ENCODE measurements at places on chromosomes 1 and 21. TPM values are rescaled to one million over a fixed set of nuclear protein-coding genes. Genes with fewer than 3 reads are reported as not detected.
A peak's percentile ranks its signal among the peaks of the same experiment; 100 is the strongest.

DNA sequence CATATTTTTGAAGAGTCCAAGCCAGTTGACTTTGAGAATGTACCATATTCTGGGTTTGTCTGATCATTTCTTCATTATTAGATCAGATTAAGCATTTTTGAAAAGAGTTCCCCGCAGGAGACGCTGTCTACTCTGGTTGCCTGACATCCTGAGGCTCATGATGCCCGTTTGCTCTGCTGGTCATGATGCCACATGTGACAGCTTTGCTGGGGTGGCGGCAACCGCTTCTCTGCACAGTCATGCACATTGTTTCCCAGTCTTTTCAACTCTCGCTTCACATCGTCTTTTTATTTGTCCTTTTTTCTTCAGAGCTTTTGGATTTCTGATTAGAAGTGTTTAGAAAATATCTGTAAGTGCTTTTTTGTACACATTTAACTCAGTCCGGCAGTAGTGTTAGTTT, 90.7 kb downstream of the ST6GALNAC5 start:
- DNase-seq = no peak

DNA sequence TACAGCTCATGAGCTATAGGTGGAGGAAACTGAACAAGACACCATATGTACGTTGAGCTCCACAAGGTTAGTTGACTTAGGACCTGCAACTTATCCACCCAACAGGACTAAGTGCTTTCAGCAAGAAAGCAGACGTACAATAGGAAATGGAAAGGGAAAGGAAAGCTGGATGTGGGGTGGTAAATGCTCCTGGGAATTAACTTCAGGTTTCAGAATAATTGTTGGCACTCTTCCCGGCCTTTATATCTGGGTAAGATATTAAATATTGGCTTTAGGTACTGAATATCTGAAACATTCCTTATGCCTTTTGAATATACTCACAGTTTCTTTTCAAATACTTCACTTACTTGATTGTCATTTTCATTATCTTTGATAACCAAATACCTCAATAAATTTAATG, 36.3 kb downstream of the GLMN start:
- DNase-seq = no peak

GRCh38 chr1:33455539-33456501, 16.6 kb upstream of the ZSCAN20 start:
- no peak for DNase-seq

DNA sequence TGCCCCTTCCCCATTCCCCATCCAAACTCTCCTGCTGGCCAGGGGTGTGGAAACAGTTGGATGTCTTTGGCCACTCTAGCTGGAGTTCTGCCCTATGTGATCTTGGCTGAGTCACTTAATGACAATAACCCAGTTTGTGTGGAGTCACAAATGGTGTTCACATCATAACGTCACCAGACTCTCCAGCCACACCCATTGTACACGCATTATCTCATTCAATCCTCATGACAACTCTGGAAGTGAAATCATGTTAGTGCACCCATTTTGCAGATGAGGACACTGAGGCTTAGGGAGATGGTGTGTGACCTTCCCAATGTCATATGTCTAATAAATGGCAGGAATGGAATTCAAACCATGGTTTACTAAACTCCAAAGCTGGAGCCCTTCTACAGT, 1.2 kb upstream of the CDA start:
- DNase-seq = no peak

- DNase-seq = no peak
These were observed 8.1 kb upstream of the OR6K3 start for GRCh38 chr1:158728510-158729225.

GRCh38 chr21:44071359-44072104, 35.7 kb upstream of the PWP2 start:
- no peak for DNase-seq

DNA sequence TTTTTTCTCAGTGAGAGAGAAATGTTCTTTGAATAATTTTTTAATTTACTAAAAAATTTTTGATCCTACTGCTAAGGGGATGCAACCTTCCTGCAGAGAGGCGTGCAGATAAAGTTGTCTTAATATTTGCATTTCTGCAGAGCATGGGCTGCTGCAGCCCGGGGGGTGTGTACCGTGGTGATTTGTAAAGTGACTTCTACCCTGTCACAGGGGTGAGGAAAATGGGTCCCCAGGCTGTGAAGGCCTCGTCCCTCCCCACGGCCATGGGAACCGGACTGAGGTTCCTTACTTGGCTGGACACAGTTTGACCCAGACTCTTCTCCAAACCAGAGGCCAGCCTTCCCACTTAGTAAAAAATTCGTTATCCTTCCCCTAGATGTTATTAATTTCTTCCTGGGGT, 9.5 kb upstream of the C1orf174 start:
- DNase-seq = no peak

- DNase-seq = no peak
These were observed 276.9 kb upstream of the RUNX1 start for GRCh38 chr21:35325953-35326352.

DNA sequence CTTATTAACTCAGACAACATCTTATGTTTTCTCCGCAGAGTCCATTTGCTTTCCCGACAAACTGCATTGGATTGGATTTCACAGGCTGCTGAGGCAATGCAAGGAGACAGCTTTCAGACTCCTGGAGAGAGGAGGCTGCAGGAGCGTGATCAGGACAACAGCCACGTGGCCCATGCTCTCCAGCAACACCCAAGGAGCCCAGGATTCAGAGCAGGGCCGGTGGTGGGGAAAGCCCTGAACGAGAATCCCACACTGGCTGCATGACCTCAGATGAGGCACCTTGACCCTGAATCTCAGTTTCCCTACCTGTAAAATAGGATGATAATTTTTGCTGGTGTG, 78.3 kb upstream of the NFASC start:
- DNase-seq = no peak

DNA sequence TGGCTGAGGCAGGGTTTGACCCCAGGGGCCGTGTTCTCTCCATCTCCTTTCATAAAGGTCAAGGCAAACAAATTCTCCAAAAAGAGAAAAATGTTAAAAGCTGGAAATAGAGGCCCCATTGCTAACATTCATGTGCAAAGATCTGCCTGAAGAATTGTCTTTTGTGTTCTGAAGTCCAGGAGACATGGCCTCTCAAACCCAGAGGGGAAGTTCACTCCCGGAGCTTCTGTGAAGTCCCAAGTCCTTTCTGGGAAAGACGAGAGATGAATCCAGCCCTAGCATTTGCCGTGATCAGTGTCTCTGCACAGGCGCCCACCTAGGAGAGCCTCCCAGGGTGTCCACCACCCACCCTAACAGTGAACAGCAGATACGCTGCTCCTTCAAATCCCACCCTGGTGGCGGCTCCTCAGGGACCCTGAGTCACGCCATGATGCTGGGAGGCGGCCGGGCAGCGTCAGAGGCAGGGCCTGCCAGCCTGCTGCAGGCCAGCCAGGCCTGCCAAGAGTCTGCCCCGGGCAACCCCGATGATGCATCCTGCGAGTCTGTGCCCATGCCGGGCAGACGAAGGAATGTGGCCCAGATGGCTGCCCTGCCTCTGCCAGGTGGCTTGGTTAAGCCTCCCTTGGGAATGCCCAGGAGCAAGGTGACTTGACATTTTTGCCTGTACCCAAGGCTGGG, 5.2 kb upstream of the C2CD2 start:
- no peak for DNase-seq

- no peak for DNase-seq
These were observed 42.4 kb upstream of the AK4 start for GRCh38 chr1:65105596-65105995.

DNA sequence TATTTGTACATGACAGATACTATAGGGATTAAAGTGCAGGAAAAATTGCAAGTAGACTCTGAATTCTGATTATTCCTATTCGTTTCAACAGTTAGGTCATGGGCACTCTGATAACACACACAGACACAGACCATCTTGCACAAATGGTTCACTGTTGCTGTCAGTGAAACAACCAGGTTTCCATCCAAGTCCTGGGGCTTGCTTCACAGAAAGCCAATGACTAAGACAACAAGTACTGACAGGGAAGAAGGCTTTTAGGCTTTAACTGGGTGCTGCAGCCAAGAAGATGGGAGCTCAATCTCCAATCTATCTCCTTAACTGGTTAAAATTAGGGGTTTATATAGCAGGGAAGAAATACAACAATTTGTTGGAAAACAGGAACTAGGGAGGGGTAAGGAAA, 57.6 kb downstream of the RIMS3 start:
- no peak for DNase-seq

- peak; percentile 96 for DNase-seq
These were observed at the start of gene USP1 for GRCh38 chr1:62436466-62437272. USP1 (plus strand) TSS chr1:62437049; CDS start chr1:62439868, 2,819 bp downstream.

PCSK9 gene
- total RNA-seq = not detected

SDC3 gene
- total RNA-seq = 0.63 TPM

TRIM45 gene
- 0.33 TPM for total RNA-seq

CACNA1E gene
- total RNA-seq = 0.40 TPM

All from natural killer cell (primary cell).